ENCODE measurements at places on chromosomes 1 and 21. TPM values are rescaled to one million over a fixed set of nuclear protein-coding genes. Genes with fewer than 3 reads are reported as not detected.

LZIC gene
- total RNA-seq: 36.8 TPM

- peak; percentile 35 for DNase-seq
Measured at GRCh38 chr21:16912075-16912474, 600.8 kb upstream of the CXADR start.

DNA sequence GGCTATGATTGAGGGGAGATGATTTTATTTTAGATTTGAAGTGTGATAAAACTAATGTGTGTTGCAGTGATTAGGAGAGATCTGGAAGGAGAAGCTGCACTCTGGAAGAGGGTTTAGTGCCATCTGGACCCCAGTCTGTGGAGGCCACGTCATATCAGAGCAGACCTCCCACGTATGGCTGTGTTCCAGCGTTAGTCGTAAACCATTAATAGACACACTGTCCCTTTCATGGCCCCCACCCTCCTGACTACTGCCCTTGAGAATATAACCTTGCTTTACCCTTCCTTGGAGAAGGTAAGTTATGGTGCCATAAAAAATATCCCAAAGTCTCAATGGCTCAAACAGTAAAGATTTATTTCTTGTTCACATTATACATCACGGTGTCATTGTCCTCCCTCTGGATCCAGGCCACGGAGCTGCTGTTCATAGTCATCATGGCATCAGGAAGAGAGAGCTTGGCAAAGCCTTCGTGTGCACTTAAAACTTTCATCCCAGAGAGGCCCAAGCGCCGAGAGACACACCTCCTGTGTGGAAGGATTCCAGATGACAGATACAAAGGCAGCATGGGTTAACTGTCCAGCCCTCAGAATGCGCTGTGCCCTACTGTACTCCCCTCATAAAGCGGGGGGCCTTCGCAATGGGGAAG lies 33.2 kb downstream of the RHOU start:
- no peak for DNase-seq

GRCh38 chr1:118978914-118979701 lies 9.0 kb downstream of the TBX15 start:
- DNase-seq: no peak

DNA sequence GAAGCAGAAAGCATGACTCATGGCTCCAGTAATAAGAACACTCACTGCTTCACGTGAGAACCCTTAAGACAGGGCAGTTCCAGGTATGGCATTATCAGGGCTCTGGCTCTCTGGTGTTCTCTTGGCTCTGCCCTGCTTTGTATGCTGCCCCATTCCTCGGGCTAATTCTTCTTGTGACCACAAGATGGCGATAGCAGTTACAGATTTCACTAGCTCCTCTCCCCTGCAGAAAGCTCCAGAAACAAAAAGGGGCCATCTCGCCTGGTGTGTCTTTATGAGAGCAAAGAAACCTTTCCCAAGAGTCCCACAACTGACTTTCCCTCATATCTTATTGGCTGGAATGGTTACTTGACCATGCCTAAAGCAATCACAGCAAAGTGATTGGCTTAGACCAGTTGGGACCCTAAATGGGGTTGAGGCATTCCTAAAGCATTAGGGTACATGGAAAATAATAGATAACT lies 60.1 kb downstream of the F3 start:
- DNase-seq: peak; percentile 68
